ENCODE measurements at places on chromosomes 2 and 18. TPM values are rescaled to one million over a fixed set of nuclear protein-coding genes. Genes with fewer than 3 reads are reported as not detected.

DNA sequence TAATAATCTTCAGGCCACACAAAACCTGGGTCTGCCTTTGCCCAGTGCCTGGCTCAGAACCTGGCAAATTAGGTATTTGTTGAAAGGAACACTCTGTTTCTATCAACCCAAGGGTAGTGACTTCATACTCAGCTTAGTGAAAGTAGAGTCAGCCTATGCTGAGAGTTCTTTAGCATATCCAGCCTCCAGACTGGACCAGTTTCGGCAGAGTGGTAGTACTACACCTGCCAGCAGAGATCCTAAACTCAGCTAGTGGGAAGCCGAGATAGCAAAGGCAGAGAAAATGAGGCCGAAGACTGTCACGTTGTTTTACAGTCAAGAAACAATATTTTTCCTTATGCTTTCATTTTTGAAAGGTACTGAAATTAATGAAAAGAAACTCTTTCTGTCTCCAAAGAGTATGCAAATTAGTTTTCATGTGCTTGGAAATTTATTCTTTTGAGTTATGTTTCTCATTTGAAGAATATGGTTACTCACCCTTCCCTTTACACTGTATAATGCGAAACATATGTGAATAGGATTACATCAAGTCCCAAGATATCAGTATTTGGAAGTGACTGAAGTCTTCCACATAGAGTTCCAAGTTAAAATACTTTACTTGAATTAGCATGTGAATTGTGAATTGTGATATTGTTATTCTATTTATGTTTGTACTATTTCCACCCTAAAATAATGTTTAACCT is 52.2 kb upstream of the UGP2 start:
- no peak for DNase-seq

DNA sequence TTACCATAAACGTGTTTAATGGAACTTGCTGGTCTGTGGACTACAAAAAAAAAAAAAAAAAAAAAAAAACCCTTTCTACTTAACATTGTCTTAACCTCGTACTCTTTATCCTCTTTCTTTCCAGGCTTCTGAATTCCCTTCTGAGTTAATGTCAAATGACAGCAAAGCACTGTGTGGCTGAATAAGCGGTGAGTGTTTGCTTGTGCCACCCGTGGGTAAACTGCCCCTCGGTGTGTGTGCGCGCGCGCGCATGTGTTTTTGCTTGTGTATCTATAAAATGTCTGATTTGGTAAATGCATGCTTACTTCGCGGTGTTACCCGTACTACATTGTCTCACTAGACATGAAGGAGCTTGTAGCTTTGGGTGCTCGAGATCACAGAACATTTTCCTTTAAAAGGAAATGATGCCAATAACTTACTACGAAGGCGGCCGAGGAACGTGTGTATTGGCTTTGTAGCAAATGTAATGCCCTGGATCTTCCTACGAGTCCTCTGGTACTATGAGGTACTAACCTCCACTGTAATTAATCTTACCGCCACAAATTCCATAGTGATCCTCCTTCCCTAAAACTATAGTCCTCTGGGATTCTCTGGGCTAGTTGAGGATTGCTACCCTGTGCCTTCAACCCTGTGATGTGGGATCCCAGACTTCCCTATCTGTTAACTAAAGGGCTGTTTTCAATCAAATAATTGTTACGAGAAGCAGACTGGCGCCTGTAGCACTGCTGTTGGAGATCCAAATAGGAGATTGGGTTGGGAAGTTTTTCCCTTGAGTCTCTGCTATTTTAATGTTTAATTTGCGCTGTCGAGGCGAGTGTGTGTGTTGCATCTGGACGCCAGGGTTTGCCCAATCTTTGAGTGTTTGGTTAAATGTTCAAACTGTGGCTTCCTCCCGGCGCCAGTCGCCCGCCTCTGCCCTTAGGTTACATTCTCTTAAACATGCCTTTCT is 1.1 kb downstream of the ID2 start:
- no peak for DNase-seq

GRCh38 chr18:74063557-74063956 is 84.1 kb downstream of the FBXO15 start:
- no peak for DNase-seq

- DNase-seq, result no peak
These were observed 709.6 kb downstream of the SOCS6 start for GRCh38 chr18:70998490-70998889.

DNA sequence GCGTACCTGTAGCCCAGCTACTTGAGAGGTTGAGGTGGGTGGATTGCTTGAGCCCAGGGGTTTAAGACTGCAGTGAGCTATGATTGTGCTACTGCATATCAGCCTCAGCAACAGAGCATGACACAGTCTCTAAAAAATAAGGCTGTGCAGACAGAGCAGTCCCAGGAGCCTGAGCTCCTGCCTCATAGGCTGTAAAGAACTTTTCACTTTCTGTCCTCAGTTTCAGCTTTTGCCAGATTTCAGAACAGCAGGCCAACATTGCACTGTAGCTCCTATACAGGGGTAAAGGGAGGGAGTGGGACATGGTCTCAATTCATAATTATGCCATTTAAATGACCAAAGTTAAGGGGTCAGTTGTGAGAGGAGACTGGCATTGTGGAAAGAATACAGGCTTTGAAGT is 150.6 kb downstream of the GALNT1 start:
- DNase-seq, result no peak

Gene COL5A2
- total RNA-seq, result 99.4 TPM

Gene RUFY4
- not detected for total RNA-seq

Gene MAL
- total RNA-seq, result not detected
